ENCODE measurements at places on chromosomes 2 and 18.
A peak's percentile ranks its signal among the peaks of the same experiment; 100 is the strongest.

DNA sequence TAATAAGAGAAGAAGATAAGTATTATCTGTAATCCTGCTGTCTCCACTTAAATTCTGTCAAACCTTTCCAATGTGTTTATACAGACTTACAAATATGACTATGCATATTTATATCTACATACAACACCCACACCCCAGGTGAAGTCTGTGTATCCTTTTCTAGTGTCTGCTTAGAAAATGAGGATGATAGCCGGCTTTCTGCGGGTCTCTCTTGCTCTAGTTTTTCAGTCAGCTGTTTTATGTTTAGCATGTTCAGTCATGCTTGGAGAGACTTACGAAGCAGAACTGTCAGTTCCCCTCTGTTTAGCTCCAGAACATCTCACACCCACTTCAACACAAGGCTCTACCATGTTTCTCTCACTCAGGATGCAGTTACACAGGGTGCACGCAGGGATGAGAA lies 137.3 kb upstream of the NFATC1 start:
- no peak for DNase-seq

DNA sequence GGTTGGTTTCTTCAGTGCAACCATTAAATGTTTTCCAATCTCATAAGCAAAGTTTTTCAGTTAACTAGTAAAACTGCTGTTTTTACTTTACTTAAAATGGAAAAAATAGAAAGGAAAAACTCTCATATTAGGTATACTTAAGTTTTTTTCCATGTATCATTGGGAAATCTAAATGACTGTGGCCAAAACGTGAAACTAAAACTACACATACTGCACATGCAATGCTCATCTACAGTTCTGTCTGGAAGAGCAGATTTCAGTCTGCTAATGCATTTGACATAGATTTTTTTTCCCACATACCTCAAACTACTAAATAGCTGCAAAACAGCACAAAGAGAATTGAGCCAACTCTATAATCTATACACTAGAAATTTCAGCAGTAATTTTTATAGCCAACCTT lies 62.6 kb downstream of the COL5A2 start:
- no peak for DNase-seq

DNA sequence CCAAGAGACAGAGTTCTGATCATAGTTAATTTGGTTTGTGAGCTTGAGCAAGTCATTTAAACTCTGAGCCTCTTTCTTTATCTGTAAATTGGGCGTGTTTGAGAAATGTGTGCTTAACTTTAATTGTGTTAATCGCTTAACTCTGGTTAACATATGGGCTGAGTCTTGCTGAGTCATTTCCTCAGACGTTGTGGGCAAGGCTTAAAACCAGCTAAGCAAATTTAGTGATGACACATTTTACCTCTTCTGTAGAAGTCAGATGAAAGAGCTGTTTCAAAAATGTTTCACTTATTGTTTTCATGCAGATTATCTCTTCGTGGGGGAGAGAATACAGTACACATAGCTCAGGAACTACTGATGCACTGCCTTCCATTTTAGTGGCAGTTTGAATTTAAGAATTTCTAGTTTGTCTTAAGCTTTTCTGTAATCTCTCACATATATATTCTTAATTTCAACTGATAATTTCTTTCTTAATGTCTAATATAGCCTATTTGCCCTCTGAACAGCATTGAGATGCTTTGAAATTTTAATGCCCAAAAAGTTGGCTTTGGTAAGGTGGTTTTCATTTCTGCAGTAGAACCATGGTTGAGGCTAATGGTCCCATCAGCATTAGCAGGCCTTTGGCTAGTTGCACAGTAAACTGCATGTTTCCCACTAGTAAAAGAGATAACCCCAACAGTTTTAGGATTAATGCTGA lies 34.9 kb downstream of the RAB10 start:
- no peak for DNase-seq

DNA sequence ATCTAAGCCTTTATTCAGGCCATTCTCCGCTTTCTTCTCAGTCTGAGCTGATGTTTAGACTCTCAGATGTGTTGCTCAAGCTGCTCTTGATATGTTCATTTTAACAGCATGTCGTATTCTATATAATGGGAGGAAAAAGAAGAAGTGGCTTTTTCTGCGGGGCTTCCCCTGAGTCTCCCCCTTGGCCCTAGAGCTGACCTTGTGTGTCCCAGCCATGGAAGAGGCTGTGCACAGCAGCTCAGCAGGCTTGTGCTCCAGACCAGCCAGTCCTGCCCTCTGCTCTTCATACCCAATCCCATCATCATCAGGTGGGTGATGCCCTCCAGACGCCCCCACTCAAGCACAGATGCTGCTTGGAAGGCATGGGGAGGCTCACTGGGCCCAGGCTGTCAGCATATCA lies 155.1 kb upstream of the CELF4 start:
- DNase-seq, result no peak

- no peak for DNase-seq
Observed at GRCh38 chr2:173496746-173497145, 142.1 kb downstream of the CDCA7 start.

GRCh38 chr2:43034242-43034619 lies 192.2 kb downstream of the ZFP36L2 start:
- no peak for DNase-seq

- DNase-seq, result peak; percentile 57
Observed at GRCh38 chr2:73823916-73824523, 4.7 kb upstream of the STAMBP start.

GRCh38 chr2:14881651-14882327 lies 249.3 kb downstream of the LRATD1 start:
- DNase-seq, result no peak

DNA sequence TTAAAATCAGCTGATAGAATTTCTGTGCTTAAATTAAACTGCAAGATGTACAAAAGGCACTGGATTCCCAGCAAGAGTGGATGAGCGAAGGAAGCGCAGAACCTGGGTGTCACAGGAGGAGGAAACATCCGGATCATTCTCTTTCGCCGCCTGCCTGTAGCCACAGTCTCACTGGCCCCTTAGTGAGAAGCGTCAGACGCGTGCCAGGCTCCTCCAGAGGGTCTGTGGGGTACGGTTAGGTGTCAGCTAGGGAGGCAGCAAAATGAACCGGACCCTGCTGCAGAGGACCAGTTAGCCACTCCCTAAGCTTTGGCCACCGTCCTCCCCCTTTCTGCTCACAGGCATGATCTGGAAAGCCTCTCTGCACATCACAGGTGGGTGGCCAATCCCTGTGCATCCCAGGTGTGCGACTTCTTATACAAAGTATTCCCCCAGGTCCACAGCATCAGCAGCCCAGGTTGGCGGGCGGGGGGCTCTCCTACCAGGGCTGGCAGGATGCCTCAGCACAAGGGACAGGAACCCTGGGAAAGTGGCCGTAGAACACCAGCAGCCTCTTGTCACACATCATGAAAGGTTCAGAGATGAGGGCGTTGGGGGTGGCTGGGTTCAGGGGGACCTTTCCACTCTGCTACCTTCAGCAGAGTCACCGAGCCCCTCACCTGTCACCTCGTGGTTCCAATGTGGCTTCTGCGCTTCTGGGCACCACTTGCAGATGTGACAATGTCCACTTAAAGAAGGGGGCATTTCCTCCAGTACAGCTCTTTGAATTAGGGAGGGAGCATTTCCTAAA lies 61.1 kb upstream of the SLC66A3 start:
- no peak for DNase-seq

DNA sequence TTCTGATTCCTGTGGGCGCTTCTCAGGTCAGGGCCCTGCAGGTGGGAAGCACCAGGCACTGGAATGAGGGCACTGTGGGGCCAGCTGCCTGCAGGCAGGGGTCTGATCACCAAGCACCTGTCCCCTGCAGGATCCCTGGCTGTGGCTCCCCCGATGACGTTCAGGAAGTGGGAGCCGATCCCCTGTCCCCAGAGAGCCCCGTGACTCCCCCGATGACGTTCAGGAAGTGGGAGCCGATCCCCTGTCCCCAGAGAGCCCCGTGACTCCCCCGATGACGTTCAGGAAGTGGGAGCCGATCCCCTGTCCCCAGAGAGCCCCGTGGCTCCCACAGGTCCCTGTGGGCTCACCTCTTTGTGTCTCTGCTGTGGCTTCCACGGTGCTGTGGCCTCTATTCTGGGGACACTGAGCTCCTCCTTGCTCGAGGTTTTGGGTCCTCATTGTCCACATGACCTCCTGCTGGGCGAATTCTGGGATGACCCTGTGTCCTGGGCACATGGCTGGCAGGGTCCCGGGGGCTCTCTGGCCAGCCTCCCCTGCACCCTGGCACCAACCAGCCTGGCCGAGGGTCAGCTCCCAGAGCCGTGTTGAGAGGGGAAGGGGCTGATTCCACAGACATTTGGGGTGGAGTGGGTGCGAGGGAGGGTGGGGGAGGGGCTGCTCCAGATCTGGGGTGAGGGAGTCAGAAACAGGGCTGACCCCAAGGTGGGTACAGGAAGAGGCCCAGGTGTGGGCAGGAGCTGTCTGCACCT lies 4.8 kb downstream of the NEU4 start:
- DNase-seq, result no peak

- DNase-seq, result no peak
Observed at GRCh38 chr2:132448771-132449170, 32.2 kb downstream of the GPR39 start.

GRCh38 chr2:231410293-231411004 lies 14.9 kb downstream of the B3GNT7 start:
- peak; percentile 83 for DNase-seq

DNA sequence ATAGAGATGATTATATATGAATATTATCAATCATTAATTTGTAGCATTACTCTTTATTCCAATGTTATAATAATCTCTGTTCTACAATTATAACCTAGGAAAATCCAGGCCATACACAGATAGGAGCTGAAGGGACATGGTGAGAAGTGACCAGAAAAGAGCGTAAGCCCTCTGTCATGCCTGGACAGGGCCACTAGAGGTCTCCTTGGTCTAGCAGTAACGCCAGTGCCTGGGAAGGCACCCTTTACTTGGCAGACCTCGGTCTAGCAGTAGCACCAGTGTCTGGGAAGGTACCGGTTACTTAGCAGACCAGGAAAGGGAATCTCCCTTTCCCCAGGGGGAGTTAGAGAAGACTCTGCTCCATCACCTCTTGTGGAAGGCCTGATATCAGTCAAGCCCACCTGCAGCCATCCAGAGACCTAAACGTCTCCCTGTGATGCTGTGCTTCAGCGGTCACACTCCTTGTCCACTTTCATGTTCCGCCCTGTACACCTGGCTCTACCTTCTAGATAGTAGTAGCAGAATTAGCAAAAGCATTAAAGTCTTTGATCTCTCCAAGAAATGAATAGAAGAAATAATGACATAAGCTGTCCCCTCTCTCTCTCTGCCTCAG lies 447.5 kb upstream of the FSIP2 start:
- DNase-seq, result peak; percentile 61

GRCh38 chr18:2853173-2853925 lies 6.5 kb downstream of the EMILIN2 start:
- no peak for DNase-seq

DNA sequence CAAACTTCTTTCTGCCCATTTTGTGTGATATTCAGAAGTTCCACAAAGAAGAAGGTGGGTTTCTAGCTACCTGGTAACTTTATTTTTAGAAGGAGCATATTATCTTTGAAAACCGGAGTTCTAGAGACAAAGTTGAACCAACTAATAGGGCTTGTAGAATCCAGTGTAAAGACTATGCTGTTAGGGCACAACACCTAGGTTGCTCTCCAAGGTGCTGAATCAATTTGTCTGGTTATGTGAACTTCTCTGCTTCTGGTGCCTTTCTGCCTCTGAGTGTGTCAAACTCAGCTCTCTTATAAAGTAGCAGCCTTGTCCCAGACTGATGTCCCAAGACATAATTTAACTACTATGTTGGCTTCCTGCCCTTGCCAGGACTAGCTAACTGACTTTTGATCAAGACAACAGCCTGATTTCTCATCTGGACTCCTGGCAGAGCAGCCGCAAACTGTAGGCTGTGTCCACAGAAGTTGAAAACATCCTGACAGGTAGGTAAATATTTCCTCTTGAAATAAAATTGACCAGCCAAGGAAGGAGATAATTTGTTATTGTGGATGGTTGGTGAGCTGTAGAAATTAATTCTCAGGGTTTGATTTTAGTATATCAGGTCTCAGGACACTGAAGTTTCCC lies 119.4 kb downstream of the CYRIA start:
- DNase-seq, result no peak

DNA sequence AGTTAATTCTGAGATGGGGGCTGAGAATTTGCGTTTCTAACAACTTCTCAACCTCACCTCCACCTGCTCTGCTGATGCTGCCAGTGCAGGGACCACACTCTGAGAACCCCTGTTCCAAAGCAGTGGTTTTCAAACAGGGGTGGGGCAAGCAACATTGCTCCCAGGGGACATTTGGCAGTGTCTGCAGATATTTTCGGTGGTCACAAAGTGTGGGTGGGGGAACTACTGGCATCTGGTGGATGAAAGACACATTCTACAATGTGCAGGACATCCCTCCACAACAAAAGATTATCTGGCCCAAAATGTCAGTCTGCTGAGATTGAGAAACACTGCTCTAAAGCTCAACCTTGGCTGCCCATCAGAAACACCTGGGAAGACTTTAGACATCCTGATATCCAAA lies 188.7 kb upstream of the SATB2 start:
- no peak for DNase-seq

- DNase-seq, result no peak
Observed at GRCh38 chr2:190904640-190905261, 24.1 kb downstream of the GLS start.

Measured in HAP-1 (cell line).